RCC 7860 (cell line): ENCODE measurements at places on chromosomes 1 and 21.
A peak's percentile ranks its signal among the peaks of the same experiment; 100 is the strongest.

- DNase-seq, result peak; percentile 45
Measured at GRCh38 chr1:117284399-117285215, 73.9 kb upstream of the VTCN1 start.

DNA sequence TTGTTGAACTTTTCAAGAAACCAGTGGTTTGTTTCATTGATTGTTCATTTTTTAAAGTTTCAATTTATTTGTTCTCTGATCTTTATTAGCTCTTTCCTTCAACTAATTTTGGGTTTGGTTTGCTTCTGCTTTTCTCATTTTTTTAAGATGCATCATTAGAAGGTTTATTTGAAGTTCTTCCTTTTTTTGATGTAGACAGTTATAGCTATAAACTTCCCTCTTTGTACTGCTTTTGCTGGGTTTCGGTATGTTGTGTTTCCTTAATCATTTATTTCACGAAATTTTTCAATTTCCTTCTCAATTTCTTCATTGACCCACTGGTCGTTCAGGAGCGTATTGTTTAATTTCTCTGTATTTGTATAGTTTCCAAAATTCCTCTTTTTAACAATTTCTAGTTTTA lies 133.3 kb upstream of the GPR52 start:
- DNase-seq, result no peak

DNA sequence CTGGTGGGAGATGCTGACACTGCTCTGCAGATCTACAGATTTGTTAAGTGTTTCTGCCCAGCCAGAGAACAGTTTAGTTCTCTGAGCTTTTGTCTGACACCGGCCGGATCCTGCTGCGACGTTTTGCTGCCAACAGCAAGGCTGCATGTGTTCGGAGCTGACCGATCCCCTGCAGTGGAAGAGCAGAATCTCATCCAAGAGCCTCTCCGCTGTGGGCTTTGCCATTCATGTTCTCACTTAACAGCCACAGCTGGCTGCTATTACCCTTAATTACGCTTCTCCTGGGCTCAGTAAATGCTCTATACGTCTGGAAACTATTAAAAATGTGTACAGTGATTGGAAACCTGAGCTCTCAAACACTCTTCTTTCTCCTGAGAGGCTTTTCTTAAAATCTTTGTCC lies 105.3 kb downstream of the BCAR3 start:
- no peak for DNase-seq

GRCh38 chr1:214500340-214501055 lies 50.9 kb downstream of the PTPN14 start:
- no peak for DNase-seq

GRCh38 chr1:206788487-206789050 lies 16.3 kb upstream of the IL10 start:
- DNase-seq, result no peak

DNA sequence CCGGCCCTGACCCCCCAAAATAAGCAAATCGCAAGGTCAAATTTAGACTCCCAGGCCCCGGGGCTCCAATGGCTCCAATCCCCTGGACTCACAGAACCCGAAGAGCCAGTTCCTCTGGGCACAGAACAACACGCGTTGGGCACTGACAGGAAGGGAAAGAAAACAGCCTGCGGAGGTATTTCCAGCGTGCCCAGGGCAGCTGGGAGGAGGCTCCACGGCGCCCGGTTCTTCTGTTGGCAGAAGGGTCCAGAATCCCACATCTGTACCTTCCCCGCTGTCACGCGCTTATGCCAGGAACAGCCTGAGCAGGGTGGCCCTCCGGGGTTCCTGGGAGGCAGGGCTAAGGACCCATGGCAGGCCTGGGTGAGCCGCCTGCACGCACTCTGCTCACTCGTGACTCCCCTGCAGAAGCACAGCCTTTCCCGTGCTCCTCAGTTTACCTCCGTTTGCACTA lies 85.5 kb downstream of the RIPK4 start:
- no peak for DNase-seq
